ENCODE measurements at places on chromosomes 3 and 15.

DNA sequence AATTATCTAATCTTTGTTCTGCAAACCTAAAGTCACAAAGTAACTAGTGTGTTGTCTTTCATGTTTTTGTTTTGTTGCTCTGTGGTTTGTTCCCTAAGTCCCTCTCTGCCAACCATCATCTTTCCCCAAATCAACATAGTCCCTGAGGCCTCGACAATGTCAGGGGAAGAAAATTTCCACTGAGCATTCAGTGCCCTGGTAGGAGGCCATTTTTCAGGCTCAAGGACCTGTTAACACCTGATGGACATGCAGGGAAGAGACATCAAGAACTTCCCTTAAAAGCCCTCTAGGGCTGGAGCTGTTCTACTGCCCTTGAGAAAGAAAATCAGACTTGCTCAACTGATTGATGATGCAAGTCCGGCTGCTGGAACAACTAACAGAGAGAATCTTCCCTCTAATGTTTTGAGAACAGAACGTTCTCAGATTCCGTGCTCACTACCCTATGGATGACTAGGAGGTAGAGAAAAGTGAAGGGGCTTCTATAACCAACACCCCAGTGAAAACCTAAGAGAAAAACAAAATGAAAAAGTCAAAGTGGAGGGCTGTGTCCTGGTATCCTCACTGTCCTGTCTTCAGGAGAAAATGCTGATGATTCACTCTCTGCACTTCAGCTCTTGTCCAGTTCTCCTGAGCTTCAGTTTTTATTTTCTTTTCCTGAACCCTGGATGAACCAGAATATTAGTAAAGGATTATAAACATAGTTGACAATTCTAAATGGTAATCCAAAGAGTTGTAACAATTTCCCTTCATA is 373.1 kb downstream of the FOXP1 start:
- DNase-seq: no peak

GRCh38 chr15:93223803-93224202 is 134.8 kb upstream of the RGMA start:
- DNase-seq: no peak

GRCh38 chr3:40980467-40980866 is 218.8 kb upstream of the CTNNB1 start:
- no peak for DNase-seq

DNA sequence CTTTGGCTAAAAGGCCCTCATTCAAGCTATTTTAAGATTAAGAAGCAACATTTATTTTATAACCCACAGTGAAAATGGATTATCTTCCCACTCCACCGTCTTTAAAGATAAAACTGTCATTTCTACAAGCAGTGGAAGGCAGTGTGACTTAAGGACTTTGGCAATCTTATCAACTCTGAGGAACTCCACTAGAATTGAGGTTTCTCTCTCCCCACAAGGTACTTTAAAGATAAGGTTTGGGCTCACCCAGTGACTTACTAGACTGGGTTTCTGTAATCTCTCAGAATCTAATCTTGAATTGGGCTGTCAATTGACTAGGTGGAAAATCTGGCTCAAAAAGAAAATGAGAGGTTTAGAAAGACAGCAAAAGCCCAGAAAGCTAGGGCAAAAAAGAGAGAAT is 21.7 kb downstream of the ZNF385D start:
- DNase-seq: no peak

- peak; percentile 77 for DNase-seq
Observed at GRCh38 chr3:49906073-49906743, 2.5 kb upstream of the MST1R start.

GRCh38 chr3:102174312-102174712 is 260.5 kb upstream of the ZPLD1 start:
- no peak for DNase-seq

DNA sequence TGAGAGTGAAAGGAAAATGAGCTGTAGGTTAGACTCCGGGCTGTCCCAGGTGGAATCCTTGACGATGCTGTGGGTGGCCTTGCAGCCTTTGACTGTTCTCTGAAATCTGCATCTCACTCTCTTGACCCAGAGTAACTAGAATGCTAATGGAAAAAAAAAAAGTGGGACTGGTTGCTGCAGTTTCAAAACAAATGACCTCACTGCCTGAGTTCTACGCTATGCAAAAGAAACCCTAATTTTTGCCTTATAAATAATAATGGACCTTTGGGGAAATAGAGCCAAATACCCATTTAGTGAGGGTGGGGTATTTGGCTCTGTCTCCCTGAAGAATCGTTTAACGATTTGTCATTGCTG is 309.7 kb upstream of the C2CD4B start:
- DNase-seq: no peak

DNA sequence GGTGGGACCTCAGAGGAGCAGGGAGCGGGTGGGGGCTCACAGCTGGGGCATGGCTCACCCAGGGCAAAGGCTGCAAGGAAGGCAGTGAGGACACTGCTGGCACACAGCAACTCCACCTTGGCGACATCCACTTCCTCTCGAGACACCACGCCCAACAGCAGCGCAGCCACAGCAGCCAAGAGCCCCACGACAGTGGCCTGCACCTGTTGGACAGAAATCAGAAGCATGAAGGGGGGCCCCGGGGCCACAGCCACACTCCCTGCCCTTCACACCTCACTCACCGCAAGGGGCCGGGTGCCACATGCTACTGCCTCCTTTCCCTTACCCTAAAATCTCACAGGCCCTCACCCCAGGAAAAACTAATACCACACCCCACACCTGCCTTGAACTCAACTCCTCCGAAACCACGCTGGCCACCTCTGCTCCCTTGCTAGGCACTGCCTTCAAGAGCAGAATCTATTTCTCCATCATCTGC is 57.3 kb downstream of the ROPN1B start:
- no peak for DNase-seq

- no peak for DNase-seq
Observed at GRCh38 chr3:111351334-111351733, 190.7 kb upstream of the CD96 start.

GRCh38 chr3:107679921-107680320 is 157.2 kb downstream of the BBX start:
- no peak for DNase-seq

DNA sequence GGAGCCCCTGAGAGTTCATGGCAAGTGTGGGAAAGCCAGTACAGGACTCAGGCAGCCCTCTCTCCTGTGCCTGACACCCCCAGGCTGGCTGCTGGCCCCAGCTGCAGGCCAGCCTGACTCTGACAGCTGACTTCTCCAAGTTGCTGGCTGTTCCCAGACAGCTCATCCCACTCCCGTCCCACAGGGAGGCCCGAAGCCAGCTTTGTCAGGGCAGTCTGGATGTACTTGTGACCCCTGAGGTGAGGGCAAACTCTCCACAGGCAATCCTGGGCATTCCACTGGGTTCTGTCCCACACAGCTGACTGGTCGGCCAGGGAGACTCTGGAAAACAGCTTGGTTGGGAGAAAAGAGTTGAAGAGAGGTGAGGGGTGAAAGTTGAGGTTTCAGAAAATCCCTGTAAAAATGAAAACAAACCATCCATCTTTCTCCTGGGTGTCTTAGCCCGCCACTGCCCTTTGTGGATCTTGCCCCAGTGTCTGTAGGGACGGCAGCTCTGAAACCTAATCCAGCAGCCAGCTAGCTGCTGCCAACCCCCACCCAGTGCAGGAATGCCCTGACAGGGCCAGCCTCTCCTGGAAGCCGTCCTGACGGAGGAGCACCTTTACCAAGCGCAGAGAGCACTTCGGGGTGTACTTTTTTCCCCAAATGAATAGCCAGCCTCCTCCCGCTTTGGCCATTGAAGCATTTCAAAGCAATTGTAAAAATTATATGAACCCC is 87.9 kb downstream of the DNAJB8 start:
- peak; percentile 58 for DNase-seq

GRCh38 chr3:72353236-72354128 is 494.8 kb downstream of the SHQ1 start:
- DNase-seq: no peak

DNA sequence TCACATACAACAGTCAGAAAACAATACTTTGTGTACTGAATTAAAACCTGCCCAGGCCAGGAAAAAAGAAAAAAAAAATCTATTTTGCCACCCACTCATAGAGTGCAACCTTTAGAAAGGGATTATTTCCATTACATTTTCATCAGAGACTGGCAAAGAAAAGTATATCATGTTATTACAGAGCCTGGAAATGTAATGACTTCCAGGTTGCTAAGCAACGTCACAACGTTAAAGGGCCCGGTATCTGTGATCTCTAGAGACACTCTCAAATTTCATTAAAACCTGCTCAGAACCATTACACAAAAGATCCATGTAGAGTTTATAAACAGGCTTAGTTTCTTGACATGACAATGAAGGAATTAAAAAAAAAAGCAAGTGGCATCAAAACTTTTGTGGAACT is 170.5 kb downstream of the CTNNB1 start:
- peak; percentile 58 for DNase-seq

GRCh38 chr15:64058279-64058678 is 12.0 kb upstream of the DAPK2 start:
- DNase-seq: no peak

DNA sequence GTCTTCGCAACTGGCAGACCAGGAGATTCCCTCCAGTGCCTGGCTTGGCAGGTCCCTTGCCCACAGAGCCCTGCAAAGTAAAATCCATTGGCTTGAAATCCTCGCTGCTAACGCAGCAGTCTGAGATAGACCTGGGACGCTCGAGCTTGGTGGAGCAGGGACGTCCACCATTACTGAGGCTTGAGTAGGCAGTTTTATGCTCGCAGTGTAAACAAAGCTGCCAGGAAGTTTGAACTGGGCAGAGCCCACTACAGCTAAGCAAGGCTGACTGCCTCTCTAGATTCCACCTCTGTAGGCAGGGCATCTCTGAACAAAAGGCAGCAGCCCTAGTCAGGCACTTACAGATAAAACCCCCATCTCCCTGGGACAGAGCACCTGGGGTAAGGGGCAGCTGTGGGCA is 205.0 kb upstream of the MME start:
- no peak for DNase-seq

- no peak for DNase-seq
Observed at GRCh38 chr3:36933540-36934296, 11.1 kb downstream of the TRANK1 start.

- DNase-seq: no peak
Observed at GRCh38 chr3:165748094-165748493, 89.1 kb downstream of the BCHE start.

DNA sequence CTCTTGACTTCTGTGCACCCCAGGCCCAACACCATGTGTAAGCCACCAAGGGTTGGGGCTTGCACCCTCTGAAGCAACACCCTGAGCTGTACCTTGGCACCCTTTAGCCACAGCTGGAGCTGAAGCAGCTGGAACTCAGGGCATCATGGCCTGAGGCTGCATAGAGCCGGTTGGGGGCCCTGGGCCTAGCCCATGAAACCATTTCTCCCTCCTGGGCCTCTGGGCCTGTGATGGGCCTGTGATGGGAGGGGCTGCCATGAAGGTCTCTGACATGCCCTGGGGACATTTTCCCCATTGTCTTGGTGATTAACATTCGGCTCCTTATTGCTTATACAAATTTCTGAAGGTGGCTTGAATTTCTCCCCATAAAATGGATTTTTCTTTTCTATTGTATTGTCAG is 22.4 kb upstream of the ADAMTSL3 start:
- no peak for DNase-seq

DNA sequence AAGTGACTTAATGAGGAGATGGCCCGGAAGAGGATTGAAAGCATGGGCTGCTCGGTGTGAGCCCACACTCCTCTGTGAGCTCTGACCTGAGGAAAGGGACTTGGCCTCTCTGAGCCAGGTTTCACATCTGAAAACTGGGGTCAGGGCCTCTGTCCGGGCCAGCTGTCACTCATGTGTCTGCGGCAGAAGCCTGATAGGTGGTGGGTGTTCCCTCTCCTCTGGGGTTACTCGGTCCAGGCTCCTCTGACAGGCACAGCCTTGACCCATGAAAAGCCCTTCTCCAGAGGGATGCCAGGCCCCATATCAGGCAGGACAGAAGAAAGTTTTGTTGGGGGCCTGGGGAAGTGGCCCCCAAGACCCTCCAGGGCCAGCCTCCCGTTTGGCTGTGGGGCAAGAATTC is 131.4 kb downstream of the CHSY1 start:
- DNase-seq: no peak

DNA sequence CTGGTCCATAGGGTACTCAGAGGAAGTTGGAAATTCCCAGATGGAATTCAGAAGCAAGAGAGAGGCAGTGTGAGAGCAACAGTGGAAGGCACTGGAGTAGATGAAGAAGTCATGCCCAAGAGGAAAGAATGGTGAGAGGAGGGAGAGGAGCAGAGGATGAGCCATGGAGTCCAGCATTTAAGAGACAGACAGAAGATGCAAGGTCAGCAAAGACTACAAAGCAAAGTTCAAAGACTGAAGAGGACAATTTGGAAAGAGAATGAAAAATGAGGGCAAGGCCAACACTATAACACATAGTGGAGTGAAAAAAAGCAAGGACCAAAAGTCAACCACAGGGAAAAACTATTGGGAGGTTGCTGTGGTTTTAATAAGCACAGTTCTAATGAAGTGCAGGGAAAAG is 178.7 kb downstream of the SSR3 start:
- DNase-seq: no peak

DNA sequence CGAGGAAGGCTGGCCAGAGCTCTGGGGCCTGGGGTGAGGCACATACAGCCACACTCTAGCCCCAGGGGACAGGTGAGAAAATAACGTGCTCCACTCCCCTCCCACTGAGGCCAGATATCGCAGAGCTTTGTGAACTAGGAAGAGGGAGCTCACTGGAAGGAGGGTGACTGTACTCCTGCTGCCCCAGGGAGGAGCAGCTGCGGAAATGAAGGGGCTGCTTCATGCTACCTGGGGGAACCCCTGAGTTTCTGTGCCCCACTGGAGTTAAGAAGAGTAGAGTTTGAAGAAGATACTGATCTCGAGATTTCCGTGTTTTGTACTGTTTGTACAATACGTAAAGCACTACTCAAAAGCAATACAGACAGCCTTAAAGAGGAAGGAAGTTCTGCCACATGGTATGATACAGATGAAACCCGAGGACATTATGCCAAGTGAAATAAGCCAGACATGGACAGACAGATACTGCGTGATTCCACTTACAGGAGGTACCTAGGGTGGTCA is 44.6 kb downstream of the CMTM6 start:
- DNase-seq: no peak

GRCh38 chr15:69816522-69816921 is 281.2 kb downstream of the TLE3 start:
- no peak for DNase-seq

GRCh38 chr3:27186013-27186412 is 183.2 kb downstream of the NEK10 start:
- DNase-seq: no peak

GRCh38 chr3:94064243-94064860 is 1.5 kb downstream of the NSUN3 start:
- DNase-seq: no peak

DNA sequence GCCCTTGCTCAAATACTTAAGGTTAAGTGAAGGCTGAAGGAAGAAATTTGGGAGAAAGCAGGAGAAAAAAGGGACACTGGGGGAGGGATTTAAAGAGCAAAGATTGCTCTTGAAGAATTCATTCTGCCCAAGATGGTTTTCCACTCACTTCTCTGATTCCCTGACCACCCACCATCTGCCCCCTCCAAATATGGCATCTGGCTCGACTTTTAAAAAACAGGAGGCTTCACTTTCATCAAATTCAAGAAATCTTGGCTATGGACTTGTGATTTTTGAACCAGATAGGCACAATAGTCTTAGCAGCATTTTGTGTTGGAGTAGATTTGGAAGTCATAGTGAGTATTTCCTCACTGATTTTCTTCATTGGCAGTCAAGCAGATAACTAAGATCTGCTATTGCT is 574.4 kb upstream of the SUCLG2 start:
- DNase-seq: no peak

- no peak for DNase-seq
Observed at GRCh38 chr3:191316876-191317603, 12.2 kb upstream of the CCDC50 start.

Data from muscle of back (tissue), 13 donors.